ENCODE measurements at places on chromosomes 2 and 18.

DNA sequence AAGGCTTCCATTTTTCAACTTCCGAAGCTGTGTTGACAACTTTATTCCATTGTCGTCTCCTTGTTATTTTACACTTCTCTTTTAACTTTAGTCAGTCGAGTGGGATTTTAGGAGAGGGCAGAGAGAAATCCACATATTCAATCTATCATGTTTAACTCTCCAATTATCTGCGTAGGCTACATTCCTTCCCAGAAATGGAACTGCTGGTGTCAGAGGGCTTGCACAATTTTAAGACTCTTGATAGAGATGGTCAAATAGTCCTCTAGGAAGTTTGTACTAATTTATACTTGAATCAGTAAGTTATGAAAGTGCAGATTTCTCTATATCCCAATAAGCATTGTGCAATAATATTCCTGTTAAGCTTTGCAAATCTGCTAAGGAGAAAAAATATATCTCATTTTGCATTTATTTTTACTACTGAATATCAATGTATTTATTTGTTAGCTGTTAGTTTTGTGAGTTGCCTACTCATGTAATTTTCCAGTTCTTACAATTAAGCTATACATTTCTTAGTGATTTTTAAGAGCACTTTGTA is 95.6 kb downstream of the CYP26B1 start:
- no peak for DNase-seq

GRCh38 chr18:58638441-58638840 is 9.6 kb upstream of the ALPK2 start:
- no peak for DNase-seq

- DNase-seq = no peak
These were observed 259.7 kb downstream of the PDE11A start for GRCh38 chr2:177812713-177813396.

DNA sequence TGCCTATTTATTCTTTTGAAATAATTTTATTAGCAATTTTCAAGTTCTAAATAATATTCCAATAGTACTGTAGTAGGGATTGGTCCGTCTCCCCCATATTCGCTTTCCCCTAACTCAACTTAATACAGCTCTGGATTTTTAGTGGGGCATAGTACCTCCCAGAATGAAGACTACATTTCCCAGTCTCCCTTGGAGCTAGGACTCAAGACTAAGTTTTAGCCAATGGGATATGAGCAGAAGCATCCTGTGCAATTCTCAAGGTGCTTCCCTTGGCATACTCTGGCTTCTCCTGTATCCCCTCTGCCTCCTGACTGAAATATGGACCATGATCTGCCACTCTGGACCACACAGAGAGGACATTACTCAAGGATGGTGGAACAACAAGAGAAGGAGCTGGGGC is 24.1 kb downstream of the ST3GAL5 start:
- DNase-seq = no peak

- no peak for DNase-seq
These were observed 44.4 kb downstream of the PTPN2 start for GRCh38 chr18:12839526-12840196.

Measured in cortex of kidney (tissue), 1 donor.